Small intestine (tissue), 16 donors: ENCODE measurements at places on chromosomes 6 and 20. TPM values are rescaled to one million over a fixed set of nuclear protein-coding genes. Genes with fewer than 3 reads are reported as not detected.

NMBR gene
- polyA plus RNA-seq: not detected

ANKRD60 gene
- not detected for polyA plus RNA-seq

MRPS10 gene
- polyA plus RNA-seq: 25.3 TPM

PPP1R14C gene
- 10.7 TPM for polyA plus RNA-seq

PRDM13 gene
- polyA plus RNA-seq: not detected

BFSP1 gene
- 0.49 TPM for polyA plus RNA-seq
